ENCODE measurements at places on chromosomes 13 and 19.

GRCh38 chr19:43555185-43555770 lies 20.0 kb downstream of the XRCC1 start:
- DNase-seq: peak; percentile 89

DNA sequence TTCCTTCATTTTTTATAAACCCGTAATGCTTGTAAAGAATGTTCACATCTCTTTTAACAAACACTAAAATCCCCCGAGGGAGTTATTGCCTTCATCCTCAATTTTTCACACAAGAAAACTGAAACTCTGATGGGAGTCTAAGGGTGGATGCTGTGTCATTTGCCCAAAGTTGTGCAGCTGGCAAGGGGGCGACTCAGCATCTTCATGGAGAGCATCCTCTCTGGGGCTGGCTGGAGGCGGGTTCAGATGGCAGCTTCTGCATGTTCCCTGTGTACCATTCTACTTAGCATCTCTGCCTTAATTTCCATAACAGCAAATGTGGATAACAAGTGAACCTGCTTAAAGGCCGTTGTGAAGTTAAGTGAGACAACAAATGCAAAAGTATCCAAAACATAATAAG lies 256.4 kb downstream of the IRS2 start:
- DNase-seq: no peak

- no peak for DNase-seq
These were observed 1.0 kb downstream of the PCID2 start for GRCh38 chr13:113207460-113207859.

- no peak for DNase-seq
These were observed 3.7 kb upstream of the KRTDAP start for GRCh38 chr19:35493971-35494370.

- DNase-seq: no peak
These were observed 258.4 kb downstream of the SPRY2 start for GRCh38 chr13:80082396-80083080.

- DNase-seq: no peak
These were observed 14.8 kb upstream of the AKAP8 start for GRCh38 chr19:15394426-15394825.

DNA sequence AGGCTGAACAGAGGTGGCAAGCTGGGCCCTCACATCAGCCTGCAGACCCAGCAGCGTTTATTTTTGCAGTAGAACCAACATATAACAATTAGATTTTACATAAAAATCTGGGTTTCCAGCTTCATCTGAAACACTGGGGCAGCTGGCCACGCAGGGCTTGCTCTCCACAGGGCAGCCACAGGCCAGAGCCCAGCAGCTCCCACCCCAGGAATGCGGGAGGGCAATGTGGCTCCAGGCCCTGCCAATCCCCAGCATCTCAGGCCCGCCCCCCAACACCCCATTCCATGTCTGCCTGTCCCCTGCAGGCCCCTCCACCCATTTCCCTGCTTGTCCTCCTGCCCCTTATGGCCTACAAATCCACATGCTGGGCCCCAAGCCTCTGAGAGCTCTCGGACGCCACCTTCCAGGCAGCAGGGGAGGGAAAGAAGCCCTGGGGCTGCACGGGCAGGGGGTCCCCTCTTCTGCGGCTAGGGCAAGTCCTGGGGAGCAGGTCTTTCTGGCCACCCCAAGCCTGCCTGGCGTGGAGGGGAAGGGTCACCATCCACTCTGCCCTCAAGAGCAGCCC lies 15.0 kb upstream of the VSTM2B start:
- no peak for DNase-seq

DNA sequence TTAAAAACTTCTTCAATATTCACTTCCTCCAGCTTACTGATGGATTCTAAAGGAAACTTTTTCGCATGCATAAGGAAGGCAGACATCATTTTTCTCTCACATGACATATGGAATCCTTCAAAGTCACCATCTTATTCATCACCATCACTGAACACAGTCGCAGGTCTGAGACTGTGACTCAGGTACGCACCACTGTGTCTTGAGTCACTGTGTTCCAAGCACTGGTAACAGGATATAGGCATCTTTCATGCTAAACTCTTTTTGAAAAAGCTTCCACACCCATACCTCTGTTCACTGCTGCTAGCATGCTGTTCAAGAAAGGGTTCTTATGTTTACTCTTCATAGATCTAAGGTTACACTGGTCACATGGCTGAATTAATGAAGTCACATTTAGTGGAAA lies 67.0 kb upstream of the SIAH3 start:
- no peak for DNase-seq

GRCh38 chr19:31537136-31537535 lies 187.9 kb upstream of the TSHZ3 start:
- no peak for DNase-seq

- DNase-seq: no peak
These were observed 2.4 kb downstream of the CRLF1 start for GRCh38 chr19:18603958-18604819.

DNA sequence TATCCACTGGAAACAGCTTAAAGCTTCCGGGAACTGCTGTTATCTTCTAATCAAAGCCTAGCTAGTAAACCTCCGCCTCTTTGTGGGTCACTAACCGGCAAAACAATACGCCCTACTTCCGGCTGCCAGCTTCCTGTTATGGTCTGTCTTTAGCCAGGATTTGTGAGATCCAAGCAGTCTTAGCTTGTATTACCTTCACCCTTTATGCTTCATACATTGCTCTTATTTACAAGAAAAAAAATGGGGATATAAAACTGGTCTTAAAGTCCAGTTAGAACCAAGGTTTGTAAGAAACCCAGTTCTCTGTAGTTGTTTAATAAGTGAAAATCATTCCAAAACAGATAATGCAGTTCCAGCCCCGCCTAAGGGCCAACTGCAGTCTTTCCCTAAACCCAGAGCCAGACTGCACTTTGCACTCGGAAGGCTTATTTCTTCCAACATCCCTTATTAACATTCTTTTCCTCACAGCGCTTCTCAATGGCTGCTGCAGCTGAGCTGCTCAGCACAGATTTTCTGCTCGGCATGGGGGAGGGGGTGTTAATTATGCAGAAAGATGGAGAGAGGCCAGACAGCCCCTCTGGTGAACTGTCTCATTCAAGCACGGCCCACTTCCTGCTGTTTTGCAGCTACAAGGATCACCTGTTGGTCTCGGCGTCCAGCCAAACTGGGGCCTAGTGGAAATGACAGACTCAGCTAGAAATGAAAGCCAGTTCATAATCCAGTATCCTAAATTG lies 368.4 kb downstream of the KLF12 start:
- DNase-seq: peak; percentile 82

DNA sequence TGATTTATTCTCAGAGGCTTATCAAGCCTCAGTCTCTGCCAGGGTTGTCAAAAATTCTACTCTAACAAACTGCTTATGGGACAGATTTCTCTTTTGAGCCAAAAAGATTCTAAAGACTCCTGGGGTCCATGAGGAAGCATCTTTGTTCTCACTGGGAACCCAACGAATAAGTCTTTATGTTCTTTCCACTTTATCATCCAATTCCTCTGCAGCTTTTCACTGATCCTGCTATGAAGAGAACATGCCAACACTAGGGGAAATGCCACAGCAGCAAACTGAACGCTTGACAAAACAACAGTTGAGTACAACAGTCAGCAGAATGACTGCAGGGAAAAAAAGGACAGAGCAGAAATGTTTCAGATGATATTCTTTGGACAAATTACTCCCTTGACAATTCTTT lies 22.2 kb downstream of the DCLK1 start:
- DNase-seq: no peak

DNA sequence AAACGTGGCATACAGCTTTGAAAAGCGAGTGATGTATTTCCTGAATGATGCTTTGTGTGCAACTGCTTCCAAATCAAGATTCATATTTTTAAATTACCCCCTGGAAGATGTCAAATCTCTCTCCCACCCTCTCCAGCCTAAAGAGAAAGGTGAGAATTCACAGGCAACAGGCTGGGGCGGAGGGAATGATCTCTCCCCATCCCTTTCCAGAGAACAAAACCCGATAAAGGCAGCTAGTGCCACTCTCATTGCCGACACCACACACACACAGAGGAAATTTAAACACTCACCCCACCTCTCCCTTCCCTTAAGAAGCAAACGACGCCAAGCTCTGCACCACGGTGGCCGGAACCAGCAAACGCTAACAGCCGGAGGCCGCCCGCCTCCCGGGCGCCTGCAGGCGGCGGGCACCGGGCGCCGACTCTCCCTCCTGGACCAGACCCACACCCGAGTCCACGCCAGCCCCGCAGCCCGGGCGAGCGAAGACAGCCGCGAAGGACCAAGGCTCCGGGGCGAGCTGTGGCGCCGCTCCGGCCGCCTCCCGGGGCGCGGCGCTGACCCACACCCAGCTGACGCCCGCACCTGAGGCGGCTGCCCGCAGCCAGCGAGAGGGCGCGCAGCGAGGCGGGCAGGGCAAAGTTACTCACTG lies 477 bp downstream of the LNX2 start:
- peak; percentile 51 for DNase-seq

DNA sequence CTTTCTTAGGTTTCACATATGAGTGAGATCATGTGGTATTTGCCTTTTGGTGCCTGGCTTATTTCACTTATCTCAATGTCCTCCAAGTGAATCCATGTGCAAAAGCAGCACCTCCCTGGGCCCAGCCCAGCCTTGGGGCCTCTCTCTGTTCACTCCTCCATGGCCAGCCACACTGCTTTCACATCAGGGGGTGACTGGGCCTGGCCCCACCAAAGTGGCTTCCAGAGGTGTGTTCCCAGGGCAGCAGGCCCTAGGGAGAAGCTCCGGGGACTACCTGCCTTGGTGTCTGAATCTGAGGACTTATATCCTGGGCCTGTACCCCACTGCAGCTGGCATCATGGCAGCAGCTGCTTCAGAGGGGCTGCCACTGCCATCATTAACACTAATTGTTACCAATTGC lies 829.9 kb upstream of the SLITRK5 start:
- DNase-seq: no peak

GRCh38 chr19:44745341-44745831 lies 3.1 kb upstream of the BCL3 start:
- DNase-seq: no peak

GRCh38 chr13:110397436-110398115 lies 90.5 kb downstream of the COL4A2 start:
- no peak for DNase-seq

DNA sequence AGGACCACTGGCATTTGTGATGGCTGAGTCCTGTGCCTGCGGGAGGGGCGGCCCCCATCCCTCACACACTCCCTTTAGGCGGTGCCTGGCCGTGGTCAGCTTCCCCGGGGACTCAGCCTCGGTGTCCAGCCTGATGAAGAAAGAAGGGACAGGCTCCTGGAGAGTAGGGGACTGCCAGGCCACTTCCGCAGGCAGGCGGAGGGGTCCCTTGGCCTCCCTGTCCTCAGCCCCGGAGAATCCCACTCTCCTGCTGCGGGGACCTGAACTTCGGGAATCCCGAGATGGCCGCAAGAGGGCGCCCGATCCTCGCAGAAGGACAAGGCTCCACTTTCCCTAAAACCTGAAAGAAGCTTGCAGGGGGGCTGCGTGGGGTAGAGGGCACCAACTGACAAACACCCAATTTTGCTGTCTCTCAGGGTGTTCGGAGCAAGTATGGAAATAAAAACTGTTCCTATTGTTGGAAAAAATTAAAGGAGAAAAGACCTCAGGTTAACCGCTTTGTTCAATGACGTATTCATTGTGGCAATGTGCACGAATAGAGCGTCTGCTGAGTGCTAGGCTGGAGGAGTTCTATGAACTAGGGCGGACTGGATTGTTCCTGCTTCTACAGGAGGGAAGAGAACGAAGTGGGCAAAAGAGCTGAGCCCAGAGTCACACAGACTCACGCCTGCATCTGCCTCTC lies 297.3 kb downstream of the ZNF536 start:
- peak; percentile 30 for DNase-seq

DNA sequence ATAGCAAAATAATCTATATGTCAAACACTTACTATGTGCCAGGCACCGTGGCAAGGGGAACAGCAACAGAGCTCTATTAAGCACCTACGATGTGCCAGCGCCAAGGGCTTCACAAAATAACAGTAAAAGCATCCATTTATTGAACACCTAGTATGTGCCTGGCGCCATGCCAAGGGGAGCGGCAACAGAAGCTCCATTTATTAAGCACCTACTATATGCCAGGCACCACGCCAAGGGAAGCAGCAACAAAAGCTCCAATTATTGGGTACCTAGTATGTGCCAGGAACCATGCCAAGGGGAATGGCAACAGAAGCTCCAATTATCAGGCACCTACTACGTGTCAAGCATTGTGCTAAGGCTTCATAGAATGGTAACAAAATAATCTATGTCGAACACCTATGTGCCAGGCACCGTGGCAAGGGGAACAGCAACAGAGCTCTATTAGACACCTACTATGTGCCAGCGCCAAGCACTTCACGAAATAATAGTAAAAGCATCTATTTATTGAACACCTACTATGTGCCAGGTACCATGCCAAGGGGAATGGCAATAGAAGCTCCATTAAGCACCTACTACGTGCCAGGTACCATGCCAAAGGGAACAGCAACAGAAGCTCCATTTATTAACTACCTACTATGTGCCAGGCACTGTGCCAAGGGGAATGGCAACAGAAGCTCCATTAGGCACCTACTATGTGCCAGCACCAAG lies 107.7 kb downstream of the PTPRS start:
- DNase-seq: no peak

GRCh38 chr13:88895261-88895941 lies 1224.2 kb downstream of the SLITRK5 start:
- DNase-seq: no peak

DNA sequence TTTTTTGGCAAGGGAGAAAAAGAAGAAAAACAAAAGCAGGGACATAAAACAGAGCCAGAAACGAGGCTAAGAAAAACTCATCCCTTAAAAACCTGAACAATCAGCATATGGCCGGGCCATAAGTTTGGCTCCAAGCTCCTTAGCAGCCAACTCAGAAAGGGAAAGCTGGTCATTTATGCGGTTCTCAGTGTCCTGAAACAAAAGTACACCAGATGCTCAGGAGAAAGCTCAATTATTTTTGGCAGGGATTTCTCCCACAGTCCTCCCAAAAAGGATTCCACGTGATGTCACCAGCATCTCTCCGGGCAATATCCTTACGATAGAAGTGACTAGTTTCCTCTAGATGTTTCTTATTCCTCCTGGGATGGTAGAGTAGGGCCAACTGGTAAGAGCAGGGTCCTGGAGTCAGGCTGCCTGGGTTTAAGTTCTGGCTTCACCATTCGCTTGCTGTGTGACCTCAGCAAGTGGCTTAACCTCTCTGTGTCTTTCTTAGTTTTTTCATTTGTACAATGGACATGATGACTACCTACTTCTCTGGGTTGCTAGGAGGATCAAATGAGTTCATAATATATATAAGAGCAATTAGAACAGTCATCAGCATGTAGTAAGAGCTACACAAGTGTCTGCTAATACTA lies 34.0 kb downstream of the PIN1 start:
- no peak for DNase-seq

All from CD4-positive, alpha-beta T cell treated with Interleukin-12 subunit alpha and Interleukin-12 subunit beta, for 1 hour (primary cell).